Stimulated activated CD8-positive, alpha-beta memory T cell treated with anti-CD3 and anti-CD28 coated beads, Interleukin-15, amount 100 ng/mL, for 4 hours (primary cell): ENCODE measurements at places on chromosomes 7 and 10.

- no peak for DNase-seq
These were observed 102.6 kb upstream of the SFMBT2 start for GRCh38 chr10:7513455-7513854.

DNA sequence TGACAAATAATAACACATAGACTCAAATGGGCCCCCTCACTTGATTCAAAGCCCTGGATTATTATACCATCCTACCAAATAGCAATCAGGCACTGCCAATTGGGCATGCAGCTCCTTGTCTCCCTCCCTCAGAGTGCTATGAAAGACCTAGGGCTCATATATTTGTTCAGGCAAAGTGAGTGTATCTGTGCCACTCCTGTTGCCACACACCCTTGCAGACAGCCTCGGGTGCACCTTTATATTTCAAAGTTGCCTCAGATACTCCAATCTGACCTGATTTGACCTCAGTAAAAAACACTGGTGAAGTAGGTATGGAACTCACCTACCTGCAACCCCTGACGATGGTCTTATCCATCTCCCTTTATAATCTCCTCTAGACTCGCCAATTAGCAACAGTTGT, 3.0 kb upstream of the NAMPT start:
- DNase-seq, result no peak

DNA sequence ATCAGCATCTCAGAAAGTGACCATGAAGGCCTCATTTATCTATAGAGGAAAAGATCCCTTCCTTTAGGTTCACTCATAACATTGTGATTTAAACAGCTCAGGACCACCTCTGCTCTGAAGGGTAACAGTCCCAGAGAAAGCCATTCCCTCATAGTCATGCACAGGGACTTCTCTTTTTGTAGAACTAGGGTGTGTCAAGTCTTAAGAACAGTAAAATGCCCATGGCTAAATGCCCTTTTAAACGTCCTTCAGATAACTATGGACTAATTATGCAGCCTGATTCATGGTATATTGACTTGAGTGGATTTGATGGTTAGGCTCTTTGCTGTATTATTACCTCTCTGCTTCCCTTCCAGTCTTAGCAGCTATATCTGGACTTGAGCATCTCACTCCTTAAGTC, 337.8 kb downstream of the SORCS1 start:
- DNase-seq, result no peak

DNA sequence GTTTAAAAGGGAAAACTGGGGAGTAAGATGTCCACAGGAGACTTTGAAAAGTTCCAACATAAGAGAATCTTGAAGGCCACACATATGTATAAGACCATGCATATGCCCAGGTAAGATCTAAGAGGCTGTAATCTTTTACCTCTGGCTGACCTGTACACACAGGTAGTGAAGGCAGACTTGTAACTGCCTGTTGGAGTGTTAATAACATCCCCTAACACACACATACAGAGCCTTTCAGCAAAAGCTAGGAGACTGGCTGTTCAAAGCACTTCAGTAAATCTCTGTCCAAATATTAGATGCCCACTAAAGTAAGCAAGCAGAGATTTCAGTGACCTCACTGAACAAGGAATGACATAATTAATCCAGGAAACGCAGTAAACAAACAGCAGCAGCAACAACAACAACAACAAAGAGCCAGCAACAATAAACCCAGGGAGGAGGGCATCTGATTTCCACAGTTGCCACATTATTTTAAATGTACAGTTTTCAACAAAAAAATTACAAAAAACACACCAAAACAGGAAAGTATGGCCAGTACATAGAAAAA, 15.0 kb downstream of the CYP51A1 start:
- DNase-seq, result no peak

DNA sequence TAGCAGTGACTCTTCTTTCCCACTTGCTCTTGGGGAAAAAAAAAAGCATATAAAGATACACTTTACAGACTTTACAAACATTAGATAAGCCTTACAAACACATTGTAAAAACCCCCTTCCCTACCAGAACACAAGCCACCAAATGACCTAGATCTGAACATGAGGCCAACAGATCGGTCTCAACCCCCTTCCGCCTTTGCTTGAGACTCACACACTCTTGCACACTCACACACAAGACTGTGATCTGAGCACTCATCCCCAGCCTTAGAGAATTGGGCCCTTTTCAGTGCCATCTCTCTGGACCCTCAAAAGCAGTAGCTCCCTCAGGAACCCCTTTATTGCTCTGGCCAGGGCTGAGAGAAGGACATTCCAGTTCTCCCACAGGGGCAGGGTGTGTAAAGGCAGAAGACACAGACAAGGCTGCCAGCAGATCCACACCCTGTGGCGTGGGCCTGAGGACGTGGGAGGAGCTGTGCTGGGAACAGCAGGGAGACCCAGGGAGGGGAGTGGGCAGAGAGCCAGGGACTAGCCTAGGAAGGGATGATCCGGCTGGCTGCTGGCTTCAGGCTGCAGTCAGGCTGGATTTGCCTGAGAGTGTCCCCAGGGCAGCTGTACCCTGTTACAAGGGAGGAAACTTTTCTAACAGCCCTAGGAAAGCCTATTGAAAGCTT, 206.7 kb downstream of the KIAA1217 start:
- no peak for DNase-seq

GRCh38 chr10:71092812-71093401, 119.5 kb upstream of the UNC5B start:
- no peak for DNase-seq

GRCh38 chr7:28280516-28280915, 99.9 kb upstream of the JAZF1 start:
- DNase-seq, result no peak

- no peak for DNase-seq
These were observed 198.1 kb downstream of the REEP3 start for GRCh38 chr10:63719226-63719856.

GRCh38 chr7:132192809-132193208, 383.5 kb downstream of the PLXNA4 start:
- no peak for DNase-seq

DNA sequence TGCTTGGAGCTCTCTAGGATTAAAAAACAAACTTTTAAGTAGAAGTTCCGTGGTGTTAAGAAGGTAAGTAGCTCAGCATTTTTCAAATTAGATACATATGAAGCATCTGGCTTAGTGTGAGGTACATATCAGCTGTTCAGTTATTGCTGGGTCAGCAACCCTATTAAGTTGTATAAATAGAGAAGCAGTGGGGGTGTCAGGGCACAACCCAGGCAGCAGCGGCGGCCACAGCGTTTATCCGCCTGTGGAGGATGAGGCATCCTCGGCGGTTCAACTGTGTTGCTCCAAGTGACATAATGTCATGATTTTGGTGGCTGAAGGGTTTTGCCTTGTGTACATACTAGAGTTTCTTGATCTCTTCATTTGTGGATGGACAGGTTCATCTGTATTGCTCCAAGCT, 54.6 kb upstream of the KIF5B start:
- no peak for DNase-seq

GRCh38 chr10:73923935-73924598, 13.1 kb downstream of the PLAU start:
- no peak for DNase-seq

DNA sequence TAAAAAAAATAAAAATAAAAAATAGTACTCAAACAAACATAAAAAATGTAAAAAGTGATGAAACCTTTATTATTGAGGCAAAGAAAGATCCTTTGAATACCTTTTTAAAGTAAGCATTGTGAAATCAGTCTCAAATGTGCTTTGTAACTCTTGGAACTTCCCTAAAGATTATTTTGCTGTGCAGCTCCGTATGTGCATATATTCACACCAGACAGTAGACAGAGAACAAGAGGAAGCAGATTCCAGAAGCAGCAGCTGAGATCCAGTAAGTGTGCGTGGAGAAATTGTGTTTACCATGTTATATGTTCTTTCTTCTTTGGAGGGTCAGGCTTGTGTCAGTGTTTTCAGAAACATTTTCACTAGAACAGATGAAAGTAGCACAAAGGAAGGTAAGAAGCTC, 324.9 kb downstream of the AGMO start:
- DNase-seq, result no peak

- DNase-seq, result no peak
These were observed 72.0 kb upstream of the ANK3 start for GRCh38 chr10:60461688-60462087.

DNA sequence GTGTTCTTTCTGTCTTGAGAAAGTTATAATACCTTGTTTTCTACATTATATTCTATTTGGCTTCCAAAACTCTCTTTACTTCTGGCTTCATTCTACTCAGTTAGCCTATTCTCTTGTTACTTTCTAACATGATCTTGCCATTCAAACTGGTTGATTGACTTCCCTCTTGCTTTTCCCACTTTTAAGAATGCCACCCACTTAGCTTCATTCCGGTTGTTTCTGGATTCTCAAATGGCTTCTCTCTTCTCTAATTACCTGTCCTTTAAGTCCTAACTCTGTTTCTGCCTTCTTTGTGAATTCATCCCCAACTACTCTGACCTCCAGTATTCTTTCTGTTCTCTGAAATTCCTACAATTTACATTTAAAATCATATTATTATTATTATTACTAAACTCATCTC, 52.0 kb downstream of the ANKIB1 start:
- no peak for DNase-seq

GRCh38 chr7:96719164-96719563, 9.5 kb upstream of the SEM1 start:
- no peak for DNase-seq

GRCh38 chr7:20224025-20224424, 6.8 kb upstream of the MACC1 start:
- no peak for DNase-seq

- no peak for DNase-seq
These were observed 23.5 kb upstream of the CHST15 start for GRCh38 chr10:124116771-124117510.

DNA sequence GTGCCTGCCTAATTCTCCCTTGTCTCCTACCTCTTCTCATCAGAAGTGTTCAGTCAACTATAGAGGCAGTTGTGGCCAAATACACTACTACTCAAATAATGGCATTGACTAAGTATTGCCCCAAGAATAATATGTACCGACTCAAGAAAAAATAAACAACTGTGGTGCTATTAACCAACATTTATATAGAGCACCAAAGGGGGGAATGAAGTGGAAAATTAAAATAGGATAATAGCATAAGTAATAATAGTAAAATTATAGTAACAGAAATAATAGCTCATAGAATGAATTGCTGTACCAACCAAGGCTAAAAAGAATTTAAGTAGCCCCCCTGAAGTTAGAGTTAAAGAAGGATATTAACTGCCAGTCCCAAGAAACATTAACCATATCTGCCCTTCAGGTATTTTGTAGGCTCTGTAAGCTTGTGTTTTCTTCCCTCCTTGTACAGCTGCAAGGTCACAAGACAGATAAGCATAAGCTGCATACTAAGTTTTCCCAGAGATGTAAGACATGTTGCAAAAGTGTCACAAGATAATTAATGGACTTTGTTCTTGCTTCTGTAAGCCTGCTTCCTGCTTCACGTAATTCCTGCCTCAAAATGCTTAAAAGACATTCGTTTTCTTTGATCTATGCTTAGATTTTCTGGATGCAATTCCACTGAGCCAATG, 10.9 kb upstream of the CYREN start:
- DNase-seq, result no peak
